Fibroblast of skin of left biceps (primary cell): ENCODE measurements at places on chromosomes 1 and 21.

- no peak for DNase-seq
These were observed 97.2 kb downstream of the NAV1 start for GRCh38 chr1:201636097-201636496.

DNA sequence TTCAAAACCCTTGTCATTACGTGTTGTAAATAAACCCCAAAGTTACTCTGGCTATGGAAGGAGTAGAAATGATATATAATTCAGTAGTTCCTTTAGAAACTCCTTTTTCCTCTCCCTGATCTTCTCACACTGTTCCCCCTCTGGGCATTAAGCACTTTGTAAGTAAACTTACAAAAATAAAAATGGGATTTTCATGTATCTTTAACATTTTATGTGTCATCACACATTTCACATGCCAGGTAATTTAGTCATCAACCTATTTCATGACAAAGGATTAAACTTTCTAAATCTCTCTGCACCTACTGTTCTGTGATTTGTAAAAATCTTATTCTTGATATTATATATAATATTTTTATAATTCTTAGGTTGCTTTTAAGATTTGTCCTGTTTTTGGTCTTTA, 176.9 kb downstream of the NEK7 start:
- no peak for DNase-seq

GRCh38 chr1:2334883-2335534, 56.3 kb downstream of the MORN1 start:
- no peak for DNase-seq

DNA sequence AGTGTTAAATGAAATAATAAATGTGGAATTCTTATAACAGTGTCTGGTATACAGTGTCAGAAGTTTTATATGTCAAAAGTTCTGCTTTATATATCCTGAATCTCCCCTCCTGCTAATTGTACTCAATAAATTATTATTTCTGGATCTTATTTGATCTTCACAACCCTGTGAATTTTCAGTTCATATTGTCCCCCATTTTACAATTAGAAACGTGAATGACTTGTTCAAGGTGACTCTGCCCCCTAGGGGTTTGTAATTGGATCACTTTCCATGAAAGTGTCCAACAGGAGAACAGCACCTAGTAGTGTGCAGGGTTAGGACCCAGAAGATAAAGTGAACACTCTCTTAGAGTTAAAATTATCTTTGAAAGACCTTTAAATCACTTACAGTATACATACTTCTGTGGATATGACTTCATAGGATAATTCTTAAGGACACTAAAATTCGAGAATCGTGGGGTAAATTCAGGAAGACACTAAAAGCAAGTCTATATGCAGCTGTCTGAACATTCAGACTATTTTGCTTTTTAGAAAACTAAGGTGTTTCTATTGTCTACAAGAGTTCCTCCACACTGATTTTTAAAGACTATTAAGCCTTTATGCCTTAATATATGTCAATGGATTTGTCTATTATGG, 4.5 kb upstream of the DDR2 start:
- no peak for DNase-seq

DNA sequence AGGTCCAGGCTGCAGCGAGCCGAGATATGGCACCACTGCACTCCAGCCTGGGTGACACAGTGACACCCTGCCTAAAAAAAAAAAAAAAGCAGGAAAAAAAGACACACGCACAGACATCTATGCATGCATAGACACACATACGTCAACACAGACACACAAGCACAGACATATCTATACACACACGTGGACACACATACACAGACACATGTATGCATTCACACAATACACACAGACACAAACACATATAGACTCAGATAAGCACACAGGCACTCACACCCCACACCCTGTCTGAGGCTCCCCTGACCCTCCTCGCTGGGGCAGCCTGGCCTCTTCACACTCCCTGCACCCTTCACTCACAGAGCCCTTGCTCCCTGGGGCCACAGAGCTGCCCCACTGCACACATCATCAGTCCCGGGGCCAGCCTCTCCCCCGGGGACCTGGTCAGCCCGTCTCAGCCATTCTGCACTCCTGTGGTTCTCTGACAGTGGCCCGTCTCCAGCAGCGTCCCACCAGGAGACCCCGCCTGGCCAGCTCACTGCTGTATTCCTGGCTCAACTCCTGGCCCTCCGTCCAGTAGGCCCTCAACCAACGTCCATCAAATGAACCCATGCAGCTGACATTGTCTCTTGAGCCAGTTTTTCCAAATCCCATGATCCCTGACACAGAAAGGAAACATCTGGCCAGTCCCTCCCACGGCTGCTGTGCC, 4.6 kb upstream of the PRKCZ start:
- no peak for DNase-seq

GRCh38 chr1:17994046-17994445, 113.6 kb upstream of the IGSF21 start:
- DNase-seq, result no peak

GRCh38 chr1:199685369-199685768, 342.1 kb upstream of the NR5A2 start:
- peak; percentile 41 for DNase-seq

DNA sequence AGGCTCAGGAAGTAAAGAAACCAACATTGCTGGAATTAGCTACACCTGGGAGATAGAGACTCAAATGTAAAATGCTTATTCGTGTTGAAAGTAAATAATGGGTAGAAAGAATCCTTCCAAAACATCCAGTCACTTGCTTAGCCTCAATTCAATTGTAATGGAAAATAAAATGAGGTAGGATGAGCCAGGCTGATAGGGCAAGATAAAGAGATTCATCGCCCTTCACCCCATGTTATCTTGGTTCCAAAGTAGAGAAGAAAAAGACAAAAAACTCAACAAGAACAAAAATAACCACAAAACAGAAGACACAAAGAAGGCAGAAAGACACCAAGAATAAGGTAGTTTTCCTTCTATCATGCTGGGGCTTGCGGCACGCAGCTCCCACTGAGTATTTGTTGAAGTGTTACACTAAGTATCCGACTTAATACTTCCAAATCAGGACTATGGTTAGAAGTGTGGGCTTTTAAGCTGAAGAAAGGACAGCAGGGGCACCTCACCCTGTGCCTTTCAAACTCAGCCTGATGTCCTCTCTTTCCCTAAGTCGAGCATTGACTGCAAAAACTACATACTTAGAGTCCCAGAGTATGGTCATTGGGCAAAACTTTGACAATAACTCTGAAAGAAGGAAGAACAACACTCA, 202.1 kb downstream of the VAV3 start:
- no peak for DNase-seq

GRCh38 chr1:1941868-1942752, 23.0 kb upstream of the TMEM52 start:
- DNase-seq, result no peak

GRCh38 chr1:174720618-174721017, 272.9 kb downstream of the GPR52 start:
- DNase-seq, result no peak

DNA sequence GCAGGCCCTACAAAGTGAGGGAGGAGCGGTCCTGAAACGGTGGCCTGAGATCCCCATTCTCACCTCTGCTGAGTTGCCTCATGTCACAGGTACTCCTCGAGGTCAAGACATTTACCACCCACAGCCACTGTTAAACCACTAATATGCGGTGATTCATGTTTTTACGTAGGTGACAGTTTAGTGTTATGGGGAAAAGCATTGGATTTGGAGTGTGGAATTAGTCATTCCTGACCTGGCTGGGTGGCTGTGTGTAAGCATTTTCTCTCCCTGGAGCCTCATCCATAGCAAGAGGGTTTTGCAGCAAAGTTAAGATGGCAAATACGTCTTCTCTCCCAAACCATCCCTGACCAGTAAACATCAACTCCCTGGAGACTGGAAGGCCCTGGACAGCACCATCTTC, 57.8 kb upstream of the KCNJ6 start:
- DNase-seq, result no peak

GRCh38 chr1:50453266-50453665, 30.0 kb upstream of the DMRTA2 start:
- DNase-seq, result no peak
